ENCODE measurements at places on chromosomes 3 and 15.

DNA sequence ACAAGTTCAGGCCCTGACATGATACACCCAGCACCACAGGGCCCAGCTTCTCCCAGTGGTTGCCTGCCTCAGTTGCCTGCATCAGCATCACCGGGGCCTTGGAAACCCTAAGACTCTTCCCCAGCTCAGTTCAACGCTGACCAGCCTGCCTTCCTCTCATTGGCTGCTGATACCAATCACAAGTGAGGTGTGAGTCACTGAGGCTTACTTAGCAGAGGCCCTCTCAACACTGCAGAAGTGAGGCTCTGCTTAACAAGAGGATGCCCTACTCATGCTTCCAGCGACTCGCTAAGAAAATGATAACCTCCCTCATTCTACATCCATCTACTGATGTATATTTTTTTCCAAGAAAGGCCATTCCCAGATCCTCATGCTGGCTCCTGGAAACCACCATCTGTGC lies 151.9 kb downstream of the ADAMTS17 start:
- DNase-seq, result no peak

DNA sequence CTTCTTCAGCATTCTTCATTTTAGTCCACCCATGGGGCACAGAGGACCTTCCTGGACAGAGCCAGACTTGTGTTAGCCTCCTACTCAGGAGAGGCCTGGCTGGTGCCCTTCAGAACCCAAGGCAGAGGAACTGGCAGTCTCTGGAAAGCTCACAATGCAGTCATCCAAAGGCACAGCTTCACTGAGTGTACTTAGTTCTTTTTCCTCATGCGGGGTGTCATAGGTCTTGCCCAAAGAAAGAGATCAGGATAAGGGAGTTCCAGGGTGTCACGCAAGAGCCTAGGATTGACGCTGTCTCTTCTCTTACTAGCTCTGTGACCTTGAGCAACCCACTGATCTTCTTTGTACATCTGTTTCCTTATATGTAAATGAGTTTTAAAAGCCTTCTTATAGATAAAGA lies 58.7 kb downstream of the CD200 start:
- no peak for DNase-seq

- no peak for DNase-seq
These were observed 25.2 kb upstream of the CCK start for GRCh38 chr3:42290966-42291714.

- DNase-seq, result no peak
These were observed 440.8 kb downstream of the PYDC2 start for GRCh38 chr3:191901741-191902140.

GRCh38 chr15:35874260-35874905 lies 328.4 kb upstream of the DPH6 start:
- DNase-seq, result no peak

- no peak for DNase-seq
These were observed 144.7 kb upstream of the ANKRD28 start for GRCh38 chr3:15942462-15942861.

DNA sequence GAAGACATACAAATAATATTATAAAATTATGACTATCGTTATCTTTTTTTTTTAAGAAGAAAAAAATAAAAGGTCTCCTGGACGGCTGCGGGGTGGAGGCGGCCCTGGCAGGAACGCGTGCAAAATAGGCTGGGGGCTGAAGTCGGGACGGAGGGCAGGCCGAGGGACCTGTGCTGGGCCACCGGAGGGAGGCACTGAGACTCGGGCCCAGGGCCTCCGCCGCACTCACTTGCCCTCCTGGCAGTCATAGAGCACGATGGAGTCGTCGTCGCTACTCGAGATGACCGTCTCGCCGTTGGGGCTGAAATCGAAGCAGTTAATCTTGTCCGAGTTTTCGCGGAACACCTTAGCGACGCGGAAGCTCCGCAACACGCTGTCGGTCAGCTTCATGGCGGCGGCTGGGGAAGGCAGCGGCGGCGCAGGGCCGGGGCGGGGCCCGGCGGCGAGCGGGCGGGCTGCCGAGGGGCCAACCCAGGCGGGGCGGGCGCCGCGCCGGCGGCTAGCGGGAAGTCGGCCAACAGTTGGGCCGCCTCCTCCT lies 408 bp downstream of the WDR82 start:
- DNase-seq, result no peak

GRCh38 chr3:22606938-22607337 lies 596.2 kb upstream of the UBE2E2 start:
- no peak for DNase-seq

- no peak for DNase-seq
These were observed 79.7 kb upstream of the MRPL3 start for GRCh38 chr3:131582438-131582837.

DNA sequence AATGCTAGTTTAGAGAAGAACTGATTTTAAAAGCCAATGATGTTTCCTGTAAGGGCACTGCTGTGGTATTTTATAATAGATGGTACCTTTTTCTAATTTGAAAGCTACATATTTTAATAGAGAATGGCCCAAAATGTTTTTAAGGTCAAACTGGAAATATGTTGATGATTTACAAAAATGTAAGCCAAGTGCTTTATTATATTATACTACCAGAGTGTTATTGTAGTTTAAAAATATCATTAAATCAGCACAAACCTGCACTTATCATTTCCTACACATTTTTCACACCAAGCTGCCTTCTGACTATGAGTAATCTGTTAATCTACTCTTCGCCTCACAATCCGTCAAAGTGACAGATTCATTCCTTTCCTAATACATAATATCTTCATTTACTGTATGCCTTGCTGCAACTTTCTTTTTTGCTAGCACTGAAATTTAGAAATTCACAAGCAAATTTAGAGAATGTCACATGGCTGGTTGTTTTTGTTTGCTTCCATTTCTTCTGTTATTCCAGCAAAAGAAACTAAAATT lies 126.4 kb upstream of the FAM3D start:
- no peak for DNase-seq

- no peak for DNase-seq
These were observed at the start of gene CFAP100 for GRCh38 chr3:126394179-126394976. Gene CFAP100, plus strand, starts transcription at chr3:126394909. Its CDS starts 1,092 bp downstream, at chr3:126396001.

- DNase-seq, result no peak
These were observed 114.2 kb downstream of the NEDD4 start for GRCh38 chr15:55879181-55879580.

DNA sequence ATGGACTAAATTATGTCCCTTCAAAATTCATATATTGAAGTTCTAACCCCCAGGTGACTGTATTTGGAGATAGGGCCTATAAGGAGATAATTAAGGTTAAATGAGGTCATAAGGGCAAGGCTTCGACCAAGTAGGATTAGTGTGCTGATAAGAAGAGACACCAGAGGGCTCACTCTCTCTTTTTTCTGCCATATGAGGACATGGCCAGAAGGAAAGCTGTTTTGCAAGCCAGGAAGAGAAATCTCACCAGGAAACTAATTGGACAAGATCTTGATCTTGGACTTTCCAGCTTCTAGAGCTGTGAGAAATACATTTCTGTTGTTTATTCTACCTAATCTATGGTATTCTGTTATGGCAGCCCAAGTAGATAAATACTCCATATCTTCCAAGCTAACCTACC lies 503.6 kb upstream of the NAALADL2 start:
- peak; percentile 30 for DNase-seq

GRCh38 chr15:27831384-27832236 lies 267.5 kb downstream of the OCA2 start:
- no peak for DNase-seq

DNA sequence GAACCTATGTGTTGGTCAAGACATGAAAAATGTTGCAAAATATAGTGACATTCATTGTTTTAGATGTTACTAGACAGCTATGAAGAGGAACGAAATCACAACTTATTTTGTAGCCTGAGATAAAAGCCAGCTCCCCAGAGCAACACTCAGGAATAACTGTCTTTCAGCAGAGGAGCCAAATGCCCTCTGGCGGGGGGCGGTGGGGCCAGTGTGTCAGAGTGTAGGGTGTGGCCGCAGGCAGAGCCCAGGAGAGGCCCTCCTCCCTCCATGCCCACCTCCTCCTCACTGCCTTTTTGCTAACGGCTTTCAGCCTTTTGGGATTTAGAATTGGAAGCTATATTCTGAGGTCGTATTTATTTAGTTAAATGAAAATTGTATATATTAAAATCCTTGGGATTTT lies 16.9 kb downstream of the APOD start:
- DNase-seq, result no peak

- no peak for DNase-seq
These were observed 385.5 kb downstream of the GBE1 start for GRCh38 chr3:81375921-81376320.

DNA sequence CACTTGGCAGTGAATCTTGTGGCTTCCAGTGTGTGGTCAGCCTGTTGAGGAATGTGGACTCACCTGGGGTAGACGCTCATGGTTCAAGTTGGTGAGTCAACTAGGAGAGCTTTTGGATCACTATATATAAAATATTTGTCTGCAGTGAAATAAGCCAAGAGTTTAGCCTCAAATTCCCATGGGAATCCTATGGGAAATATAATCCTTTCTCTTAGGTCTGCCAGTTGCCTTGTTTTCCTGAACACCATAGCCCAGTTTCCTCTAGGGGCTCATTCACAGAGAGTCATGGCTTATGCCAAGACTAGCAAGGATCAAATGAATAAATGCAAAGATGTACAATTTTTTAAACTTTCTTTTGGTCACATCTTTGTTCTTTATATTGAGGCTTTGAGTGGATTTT lies 100.1 kb upstream of the NPHP3 start:
- DNase-seq, result no peak

- no peak for DNase-seq
These were observed 247.4 kb downstream of the MCTP2 start for GRCh38 chr15:94478763-94479162.

GRCh38 chr15:71815301-71815700 lies 4.9 kb downstream of the NR2E3 start:
- DNase-seq, result no peak

GRCh38 chr3:42080453-42080872 lies 10.7 kb upstream of the TRAK1 start:
- no peak for DNase-seq

- no peak for DNase-seq
These were observed 82.6 kb downstream of the PDZRN3 start for GRCh38 chr3:73542136-73542535.

GRCh38 chr15:52567871-52568600 lies 794 bp downstream of the ARPP19 start:
- DNase-seq, result no peak

DNA sequence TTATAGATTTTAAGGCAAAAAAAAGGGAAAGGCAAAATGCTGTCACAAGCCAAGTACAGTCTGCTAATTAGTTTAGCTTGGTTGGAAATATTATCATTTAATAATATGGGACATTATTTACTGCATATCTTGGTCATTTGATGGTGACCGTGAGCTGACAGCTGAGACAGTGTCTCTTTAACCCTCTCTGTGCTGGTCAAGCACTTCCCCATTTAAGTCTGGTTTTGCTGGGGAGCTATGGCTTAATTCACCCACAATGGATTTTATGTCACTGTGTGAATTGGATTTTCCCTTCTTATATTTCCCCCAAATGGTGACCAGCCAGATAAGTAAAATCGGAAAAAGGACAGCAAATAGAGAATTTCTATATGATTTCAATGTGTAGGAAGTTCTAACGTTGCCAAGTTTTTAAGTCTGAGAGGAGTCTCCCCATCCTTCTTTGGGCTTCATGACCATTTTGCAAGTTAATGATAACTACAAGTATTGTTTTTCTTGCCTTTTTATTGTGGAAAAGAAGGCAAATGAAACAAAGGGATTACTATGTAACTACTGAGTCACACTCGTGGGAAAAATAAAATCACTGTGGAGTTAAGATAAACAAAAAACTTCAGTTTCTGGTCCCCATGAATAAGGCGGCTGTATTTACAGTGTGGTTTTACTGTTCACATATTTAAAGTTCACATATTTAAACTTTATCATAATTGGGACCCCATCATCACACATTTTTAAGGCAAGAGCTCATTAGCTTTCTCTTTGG lies 373.5 kb downstream of the NR2F2 start:
- DNase-seq, result no peak

DNA sequence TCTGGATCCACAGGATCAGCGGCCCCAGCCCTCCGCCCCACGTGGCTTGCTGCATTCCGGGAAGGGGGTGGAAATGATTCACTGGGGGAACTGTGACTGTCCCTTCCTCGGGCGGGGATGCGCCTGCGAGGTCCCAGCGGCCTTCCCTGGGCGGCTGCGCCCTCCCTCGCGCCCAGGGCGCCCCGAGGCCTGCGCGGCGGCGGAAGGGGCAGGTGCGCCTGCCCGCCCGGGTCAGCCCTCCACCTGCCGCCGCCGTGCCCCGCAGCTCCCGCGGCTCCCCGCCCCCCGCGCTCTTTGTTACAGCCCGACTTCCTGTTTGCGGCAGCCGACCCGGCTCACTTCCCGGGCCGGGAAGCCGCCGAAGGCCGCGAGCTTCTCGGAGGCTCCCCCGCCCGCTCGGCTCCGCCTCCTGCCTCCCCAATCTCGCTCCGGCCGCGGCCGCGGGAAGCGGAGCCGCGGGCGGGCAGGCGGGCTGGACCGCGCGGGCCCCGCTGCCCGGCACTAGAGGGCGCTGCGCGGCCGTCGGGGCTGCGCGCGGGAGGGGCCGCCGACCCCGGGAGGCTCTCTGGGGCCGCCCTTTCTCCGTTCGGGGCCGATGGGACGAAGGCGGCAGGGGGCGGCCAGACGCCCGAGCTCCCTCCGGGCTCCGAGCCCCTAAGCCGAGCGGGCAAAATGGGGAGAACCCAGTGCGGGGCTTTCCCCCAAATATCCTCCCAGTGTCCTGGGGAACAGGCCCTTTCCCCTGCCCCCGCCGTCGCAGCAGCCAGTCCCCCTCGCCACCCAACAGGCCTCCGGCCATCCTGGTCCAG lies 11.5 kb upstream of the CHAC1 start:
- no peak for DNase-seq

DNA sequence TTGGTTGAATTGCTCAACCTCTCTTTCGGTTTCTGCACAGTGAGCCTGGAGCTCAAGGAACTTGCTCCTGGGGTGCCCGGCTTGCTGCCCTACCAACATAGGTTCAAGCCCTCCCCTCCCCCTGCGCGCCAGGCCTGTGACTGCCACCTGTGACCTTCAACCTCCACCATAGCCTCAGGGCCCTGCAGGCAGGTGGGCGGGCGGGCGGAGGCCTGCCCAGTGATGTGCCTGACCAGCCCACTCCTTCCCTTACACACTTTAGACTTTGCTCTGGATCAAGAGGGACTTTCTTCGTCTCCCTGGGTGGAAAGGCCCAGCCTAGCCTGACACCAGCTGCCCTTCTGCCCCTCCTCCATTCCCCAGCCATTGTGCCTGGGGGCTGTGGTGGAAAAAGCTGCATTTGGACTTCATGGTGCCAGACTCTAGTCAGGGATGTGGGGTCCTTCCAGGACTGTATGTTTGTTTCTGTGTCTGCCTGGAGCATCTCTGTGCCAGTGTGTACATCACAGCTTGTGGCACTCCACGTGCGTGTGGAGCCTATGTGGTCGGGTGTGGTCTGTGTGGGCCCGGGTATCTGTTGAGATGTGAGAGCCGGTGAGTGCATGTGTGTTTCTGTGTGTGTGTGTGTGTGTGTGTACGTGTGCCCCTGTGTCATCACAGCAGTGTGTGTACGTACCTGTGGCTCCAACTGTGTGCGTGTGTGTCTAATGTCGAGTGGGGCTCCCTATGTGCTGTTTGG lies 9.5 kb downstream of the PRKCD start:
- DNase-seq, result no peak

DNA sequence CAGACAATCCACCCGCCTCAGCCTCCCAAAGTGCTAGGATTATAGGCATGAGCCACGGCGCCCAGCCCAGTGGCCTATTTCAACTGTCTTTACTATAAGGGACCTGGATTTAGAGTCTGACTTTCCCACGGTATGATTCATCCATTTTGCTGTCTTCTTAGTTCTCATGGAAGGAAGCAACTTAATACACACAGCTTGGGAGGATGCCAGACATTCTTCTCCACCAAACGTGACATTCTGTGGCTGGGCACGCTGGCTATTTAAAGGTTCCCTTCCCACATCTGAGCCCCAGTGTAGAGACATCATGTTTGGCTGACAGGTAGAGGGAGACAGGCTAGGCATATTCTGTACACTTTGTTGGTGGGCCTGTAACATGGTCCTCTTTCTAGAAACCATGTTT lies 26.2 kb downstream of the FAM43A start:
- DNase-seq, result no peak
